ENCODE measurements at places on chromosomes 16 and 17.

DNA sequence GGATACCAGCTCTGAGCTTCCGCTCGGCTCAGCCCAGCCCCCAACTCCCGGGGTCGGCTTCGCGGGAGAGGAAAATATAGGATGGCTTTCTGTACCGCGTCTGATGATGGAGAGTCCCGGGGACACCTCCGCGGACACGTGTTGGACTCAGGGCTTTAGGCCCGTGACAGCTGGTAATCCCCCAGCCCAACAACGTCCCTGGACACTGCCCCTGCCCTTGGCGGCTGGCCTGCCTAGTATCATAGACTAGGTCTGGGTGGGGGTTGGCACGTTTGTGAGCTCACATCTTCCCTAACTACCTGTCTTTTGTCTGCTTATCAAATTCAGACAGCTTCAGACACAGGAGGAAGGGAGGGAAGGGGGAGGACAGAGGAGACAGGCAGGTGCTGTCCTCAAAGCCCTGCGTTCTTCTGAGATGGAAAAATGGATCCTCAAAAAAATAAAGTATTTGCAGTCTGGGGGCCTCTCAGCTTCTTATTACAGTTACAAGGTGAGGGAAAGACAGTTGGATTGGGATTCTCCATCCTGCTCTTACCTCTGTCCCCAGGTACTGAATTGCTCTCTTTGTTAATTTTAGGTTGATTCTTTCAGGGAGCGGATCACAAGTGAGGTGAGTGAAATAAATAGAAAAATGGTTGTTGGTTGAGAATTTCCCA lies 698 bp downstream of the PSME3 start:
- no peak for DNase-seq

- no peak for DNase-seq
Observed at GRCh38 chr17:41452281-41452680, 11.5 kb upstream of the KRT38 start.

GRCh38 chr17:59666235-59666634 lies 41.0 kb downstream of the PTRH2 start:
- DNase-seq = no peak

- DNase-seq = peak; percentile 49
Observed at GRCh38 chr16:85611444-85612190, 1.5 kb upstream of the GSE1 start.

DNA sequence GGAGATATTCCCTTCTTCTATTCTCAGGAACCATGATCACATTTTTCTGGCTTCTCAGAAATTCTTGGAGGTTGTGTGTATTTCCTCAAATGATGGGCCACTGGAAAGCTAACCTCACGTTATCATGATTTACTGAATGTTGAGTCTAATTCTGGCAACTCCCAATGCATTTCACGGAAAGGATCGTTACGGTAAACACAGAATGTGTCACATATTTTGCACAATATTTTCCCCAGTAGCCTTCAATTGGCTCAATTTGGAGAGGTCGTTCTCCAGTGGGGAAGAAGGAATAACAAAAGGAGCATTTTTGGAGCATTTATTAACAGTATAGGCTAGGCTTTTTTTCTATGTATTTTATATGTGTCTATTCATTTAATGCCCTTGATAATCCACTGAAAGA lies 450.3 kb downstream of the HAPSTR1 start:
- DNase-seq = no peak

GRCh38 chr17:81538651-81539570 lies 10.7 kb downstream of the FSCN2 start:
- DNase-seq = no peak

DNA sequence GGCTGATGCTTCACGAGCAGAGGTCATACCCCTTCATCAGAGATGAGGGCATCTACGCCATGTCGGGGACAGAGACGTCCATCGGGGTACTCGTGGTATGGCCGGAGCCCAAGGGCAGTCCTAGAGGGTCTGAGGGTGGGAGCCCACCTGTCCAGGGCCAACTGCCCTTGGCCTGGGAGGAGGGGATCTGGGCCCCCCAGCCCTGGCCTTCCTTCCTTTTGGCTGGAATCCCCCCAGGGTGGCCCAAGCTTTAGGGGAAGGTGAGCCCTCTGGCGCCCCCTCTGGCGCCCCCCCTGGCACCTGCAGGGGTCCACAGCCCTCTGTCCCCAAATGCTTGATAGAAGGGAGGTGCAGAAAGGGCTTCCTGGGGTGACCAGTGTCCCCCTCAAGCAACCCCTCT lies 69.3 kb downstream of the SCNN1B start:
- no peak for DNase-seq

- DNase-seq = no peak
Observed at GRCh38 chr17:35218915-35219314, 24.0 kb upstream of the SLFN5 start.

GRCh38 chr16:67719778-67720144 lies 645 bp upstream of the GFOD2 start:
- peak; percentile 8 for DNase-seq

DNA sequence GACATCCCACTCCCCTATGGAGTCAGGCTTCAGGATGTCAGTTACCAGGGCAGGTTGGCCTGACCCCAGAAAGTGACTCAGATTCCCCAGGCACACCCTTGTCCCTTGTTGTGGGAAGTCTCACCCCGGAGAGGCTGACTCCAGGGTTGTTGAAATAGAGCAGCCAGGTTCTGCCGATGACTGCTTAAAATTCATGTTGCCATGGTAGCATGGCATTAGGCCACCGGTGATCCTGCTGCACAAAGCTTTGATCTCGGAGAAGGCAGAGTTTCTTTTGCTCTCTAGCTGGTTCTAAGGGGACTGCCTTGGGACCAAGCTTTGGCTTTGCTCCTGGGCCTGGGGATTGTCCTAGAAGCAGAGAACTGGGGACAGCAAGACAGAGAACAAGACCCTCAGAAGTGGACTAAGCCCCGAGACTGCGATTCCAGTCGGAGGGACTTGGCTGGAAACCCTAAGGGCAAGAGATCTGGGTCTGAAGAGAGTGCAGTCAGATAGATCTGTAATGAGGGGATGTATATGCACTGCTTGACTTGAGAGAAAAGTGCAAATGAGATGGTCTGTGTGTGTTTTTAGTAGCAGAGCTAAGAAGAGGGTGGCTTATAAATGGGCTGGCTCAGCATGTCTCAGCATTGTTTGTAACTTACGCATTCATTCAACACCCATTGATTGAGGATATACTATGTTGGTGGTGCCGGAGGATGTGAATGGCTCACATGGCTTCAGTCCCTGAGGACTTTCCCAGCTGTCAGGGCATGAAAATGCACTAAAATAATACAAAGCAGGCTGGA lies 106.9 kb downstream of the RGS9 start:
- DNase-seq = peak; percentile 48

DNA sequence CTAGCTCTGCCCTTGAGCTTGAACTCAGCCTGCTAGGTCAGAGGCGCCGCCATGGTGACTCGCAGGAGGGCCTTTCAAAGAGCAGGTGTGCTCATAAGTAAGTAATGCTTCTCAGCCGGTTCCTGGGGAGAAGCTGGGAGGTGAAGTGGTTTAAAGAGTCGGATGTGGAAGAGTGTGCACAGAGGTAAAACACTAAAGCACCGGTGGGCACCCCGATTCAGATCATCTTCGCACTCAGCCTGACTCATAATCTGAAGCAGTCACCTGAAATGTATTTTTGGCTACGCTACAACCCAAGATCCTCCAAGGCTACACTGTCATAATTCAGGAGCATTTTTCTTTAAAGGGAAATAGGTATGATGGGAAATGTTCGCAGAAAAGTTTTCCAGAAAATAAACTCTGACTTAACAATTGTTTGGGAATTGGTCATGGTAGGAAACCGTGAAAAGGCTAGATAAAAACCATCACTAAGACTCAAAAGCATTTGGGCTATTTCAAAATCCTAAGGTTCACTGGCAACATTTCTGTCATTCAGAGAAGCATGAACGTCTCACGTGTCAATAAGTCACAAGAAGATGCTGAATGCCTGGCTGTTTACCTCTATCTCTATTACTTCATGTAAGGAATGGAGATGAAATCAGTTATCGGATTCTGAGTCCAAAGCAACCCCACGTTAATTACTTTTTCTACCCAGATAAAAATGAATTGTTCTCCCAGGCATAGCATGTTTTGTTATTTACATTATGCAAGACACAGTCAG lies 17.8 kb downstream of the CDH8 start:
- DNase-seq = no peak

All from NCI-H2227 treated with DMSO at 0.1 percent for 48 hours (cell line).